Tibial nerve (tissue), 4 donors: ENCODE measurements at places on chromosomes 6 and 20.

- DNase-seq, result no peak
Observed at GRCh38 chr20:24627926-24628325, 158.5 kb downstream of the SYNDIG1 start.

DNA sequence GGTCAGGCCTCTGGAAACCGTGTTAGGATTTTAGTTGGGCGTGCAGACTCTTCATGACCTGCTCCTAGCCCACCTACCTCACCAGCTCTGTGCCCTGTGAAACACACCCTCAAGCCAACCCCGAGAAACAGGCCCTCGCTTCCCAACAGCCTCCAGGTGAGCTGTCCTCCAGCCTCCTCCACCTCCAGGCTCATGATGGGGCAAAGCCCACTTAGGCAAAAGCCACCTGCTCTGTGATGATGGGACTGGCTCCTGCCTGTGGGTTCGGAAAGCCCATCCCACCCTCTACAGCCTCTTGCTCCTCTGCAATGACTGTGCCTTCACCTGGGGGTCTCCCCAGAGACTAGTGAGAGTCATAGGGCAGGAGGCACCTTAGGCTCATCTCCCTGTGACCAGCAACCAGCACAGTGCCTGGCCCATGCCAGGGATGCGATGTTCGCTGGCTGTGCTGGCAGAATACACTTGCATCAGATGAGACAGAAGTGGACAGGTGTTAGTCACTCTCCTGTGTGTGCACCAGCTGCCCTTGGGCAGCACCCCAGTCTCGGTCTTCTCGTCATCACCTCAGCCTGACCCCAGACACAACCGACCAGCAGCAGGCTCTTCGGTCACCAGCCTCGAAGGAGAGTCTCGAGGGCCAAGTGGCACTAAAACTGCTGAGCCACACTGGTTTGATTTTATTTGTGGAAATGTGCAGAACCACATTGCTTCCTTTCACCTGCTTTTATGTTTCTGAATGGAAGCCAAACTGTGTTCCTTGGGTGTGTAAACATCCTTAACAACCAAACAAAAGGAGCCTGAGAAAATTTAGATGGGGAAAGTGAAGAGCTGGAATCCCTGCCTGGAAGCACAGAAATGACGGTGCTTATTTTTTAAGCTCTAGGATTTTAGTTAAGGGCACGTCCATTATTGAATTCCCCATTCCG, 10.7 kb downstream of the PXDC1 start:
- no peak for DNase-seq

- DNase-seq, result no peak
Observed at GRCh38 chr6:2765896-2766766, 938 bp downstream of the WRNIP1 start.

DNA sequence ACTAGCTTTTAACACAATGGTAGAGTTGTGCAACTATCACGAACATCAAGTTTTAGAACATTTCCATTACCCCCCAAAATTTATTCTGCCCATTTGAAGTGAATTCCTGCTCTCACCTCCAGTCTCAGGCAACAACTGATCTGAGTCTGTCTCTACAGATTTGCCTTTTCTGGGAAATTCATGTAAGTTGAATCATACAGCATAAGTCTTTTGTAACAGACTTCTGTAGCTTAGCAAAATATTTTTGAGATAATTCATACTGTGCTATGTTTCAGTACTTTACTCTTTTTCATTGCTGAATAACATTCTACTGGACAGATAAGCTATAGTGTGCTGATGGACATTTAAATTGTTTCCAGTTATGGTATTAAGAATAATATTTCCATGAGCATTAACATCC, 447.3 kb upstream of the GJE1 start:
- DNase-seq, result no peak

DNA sequence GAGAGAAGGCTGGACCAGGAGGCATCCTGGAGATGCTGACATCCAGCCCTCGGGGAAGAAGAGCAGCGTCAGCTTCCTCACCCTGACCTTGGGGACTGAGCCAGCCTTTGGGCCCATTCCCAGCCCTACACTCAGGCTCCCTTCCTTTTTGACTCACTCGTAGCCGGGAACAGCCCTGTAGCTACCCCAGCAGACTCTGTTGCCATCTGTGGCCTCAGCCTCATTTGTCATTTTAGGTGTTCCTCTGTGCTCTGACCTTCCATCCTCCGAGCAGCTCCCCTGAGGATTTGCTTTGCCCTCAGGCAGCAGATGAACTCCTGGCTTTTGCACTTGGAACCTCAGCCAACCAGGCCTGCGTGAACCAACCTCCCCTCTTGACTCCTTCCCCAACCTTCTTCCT, 67.5 kb downstream of the ELOVL2 start:
- no peak for DNase-seq

GRCh38 chr6:112909781-112910180, 562.7 kb downstream of the RFPL4B start:
- DNase-seq, result no peak

DNA sequence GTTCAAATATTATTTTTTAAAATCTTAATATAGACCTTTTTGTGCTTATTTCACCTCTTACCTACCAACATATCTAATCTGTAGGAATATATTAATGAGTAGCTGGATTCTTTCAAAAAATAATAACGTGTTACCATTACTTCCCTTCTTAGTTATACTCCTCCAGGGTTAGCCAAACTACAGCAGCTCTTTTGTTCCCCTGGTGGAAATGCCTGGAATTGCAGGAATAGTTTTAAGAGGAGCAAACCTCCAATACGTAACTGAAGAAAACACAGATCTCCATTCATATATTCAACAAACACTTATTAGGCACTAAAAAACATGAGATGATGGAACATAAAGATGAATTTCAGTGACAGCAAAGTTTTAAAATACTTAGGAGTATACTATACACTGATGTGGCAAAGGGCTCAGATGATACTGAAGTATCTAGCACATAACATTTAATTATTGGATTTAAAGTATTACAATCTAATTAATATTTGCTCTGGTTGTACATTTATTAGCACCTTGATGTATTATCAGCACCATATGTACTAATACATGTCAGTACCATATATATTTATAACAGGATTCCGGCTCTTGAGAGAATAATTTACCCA, 78.3 kb downstream of the TBX18 start:
- DNase-seq, result no peak

GRCh38 chr6:151577257-151577656, 83.4 kb downstream of the CCDC170 start:
- no peak for DNase-seq

DNA sequence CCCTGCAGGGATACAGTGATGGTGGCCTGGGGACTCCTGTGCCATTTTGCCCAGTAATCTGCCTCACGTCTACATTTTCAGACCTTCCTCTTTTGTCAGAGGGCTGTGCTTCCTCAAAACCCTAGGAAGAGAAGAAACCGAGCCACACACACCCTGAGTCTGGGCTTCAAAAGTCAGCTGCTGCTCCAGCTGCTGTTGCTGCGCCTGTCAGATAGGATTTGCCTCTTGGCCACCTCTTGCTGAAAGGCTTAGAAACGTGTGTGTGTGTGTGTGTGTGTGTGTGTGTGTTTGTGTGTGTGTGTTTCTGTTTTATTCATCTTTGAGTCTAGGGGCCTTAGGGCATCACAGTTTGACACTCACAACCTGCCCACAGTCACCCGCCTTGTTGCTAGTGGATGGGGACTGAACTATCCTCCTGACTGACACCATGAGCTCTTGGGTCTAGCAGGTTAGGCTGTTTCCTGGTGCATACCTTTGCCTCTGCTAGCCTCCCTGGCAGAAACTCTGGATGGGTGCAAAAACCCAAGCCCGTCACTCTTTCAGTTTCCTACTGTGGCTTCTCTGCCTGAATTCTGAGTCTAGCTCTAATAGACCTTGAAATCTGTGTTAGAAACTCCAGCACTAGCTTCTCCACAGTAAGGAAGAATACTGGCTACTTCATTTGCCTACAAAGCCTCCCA, 94.9 kb upstream of the CEP85L start:
- DNase-seq, result no peak

DNA sequence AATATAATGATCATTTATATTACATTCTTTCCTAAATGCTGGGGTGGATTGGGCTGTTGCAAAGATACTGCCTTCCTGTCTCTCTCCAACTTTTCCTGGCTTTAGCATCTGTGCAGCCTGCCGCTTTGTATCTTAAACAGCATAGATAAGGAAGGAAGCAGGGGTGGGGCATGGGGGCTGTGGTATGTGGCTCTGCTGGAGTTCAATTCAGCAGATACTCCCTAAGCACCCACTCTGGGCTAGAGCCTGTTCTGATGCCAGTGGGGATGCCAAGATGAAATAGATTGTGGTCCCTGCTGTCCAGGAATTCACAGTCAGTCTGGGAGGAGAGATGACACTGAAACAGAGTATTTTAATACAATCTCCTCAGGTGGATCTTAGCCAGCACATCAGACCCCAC, 56.8 kb downstream of the EIF2S2 start:
- no peak for DNase-seq

- no peak for DNase-seq
Observed at GRCh38 chr6:113292646-113293422, 564.3 kb upstream of the MARCKS start.

DNA sequence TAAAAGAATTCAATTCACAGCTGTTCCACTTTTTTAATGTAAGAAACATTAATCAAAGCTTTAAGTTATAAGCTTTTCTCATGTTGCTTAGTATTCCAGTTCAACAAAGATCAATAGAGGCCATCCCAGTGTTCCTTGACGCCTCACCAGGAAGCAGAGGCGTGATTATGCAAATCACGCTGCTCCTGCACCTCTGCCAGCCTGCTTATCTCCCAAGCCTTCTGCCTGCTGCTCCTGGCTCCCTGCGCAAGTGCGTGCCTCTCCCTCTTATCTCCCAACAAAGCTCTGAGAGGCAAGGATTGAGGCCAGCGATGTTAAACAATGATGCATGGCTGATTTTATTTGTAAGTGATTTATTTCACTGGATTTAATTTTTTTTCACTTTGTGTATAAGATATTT, 42.8 kb downstream of the INSM1 start:
- no peak for DNase-seq

DNA sequence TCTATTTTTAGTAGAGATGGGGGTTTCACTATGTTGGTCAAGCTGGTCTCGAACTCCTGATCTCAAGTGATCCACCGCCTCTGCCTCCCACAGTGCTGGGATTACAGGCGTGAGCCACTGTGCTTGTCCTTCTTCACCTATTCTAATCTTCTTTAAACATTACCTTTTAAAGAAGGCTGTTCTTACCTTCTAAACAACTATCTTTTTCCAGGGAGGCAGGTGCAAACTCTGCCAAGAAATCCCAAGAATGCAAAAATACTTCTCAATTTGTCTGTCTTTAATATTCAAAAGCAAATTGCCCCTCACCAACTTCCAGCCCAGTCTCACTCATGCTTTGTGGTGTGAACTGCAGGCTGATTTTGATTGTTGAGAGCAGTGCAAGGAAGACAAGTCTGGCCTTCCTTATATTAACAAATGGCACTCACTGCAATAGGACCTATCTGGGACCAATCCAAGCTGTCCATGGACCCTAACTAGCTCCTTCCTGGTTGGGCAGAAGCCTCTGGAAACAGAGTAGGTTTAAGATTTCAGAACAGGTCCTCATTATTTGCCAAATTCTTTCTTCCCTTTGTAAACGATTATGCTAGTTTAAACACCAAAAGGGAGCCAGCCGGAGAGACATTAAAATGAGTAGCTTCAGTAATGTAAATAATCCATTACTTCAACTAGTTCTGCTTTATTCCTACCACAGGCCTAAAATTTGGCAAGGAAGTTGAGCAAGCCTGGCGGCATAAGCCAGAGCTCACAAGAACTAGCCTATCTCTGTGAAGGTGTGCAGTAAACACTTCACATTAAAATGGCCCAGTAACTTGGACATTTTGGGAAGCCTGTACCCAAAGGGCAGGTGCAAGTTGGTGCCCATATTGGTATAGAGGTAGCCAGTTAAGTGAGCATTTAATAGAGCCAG, 1.6 kb downstream of the SCAND1 start:
- DNase-seq, result no peak

- no peak for DNase-seq
Observed at GRCh38 chr6:7151381-7151780, 43.6 kb downstream of the RREB1 start.

- no peak for DNase-seq
Observed at GRCh38 chr6:6588924-6589709, 597 bp downstream of the LY86 start.

DNA sequence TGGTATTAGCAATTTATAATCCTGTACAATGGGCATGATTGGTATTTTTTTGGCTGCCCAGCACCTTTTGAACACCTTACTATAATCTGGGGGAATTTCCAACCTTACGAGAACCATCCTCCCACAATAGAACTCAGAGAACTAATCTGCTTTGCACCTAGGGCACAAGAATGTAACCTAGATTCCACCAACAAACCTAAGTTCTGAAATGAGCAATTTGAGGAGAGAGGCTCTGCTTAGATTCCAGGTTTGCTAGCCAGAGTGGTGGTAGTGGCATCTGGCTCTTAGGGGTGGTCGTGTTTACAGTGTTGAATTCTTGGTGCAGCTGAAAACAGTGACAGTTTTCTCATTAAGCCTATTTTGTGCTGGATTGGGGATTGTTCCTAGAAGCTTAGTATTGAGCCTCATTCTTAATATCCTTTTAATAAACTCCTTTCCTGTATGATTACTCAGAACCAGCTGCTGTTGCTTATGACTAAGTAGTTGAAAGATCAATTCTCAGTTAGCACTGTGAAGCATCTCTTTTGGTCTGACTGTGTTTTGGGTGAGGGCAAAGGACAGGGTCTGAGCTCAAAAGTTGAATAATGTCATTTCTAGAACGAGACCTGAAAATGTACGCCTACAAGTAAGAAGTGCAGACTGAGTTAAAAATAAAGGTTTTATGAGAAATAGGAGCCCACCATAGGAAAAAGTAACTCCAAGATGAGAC, 385.6 kb downstream of the CDKAL1 start:
- DNase-seq, result no peak

GRCh38 chr6:54010340-54011276, 100.6 kb upstream of the MLIP start:
- DNase-seq, result no peak

DNA sequence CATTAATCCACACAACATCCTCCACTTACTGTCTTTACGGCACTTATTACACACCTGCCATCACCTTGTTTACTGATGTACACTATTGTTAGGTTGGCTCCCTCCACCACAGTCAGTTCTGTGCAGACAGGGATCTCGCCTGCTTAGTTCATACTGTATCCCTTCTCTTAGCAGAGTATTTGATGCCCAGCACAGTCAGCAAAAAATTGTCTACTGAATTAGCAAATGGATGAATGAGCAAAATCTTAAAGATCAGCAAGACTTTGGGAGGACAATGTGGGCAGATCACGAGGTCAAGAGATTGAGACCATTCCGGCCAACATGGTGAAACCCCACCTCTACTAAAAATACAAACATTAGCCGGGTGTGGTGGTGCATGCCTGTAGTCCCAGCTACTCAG, 109.8 kb upstream of the ATXN1 start:
- no peak for DNase-seq

- DNase-seq, result no peak
Observed at GRCh38 chr6:40715570-40716403, 128.6 kb upstream of the LRFN2 start.

GRCh38 chr20:34042262-34042661, 48.6 kb downstream of the RALY start:
- no peak for DNase-seq

GRCh38 chr20:44651684-44652423, at the start of gene ADA:
TSS of gene ADA (minus strand) at chr20:44651699. CDS start at chr20:44651607, 92 bp downstream.
- DNase-seq, result no peak
